ENCODE measurements at places on chromosomes 12 and 14.

- no peak for DNase-seq
Observed at GRCh38 chr12:53623548-53624385, 2.4 kb downstream of the ATF7 start.

DNA sequence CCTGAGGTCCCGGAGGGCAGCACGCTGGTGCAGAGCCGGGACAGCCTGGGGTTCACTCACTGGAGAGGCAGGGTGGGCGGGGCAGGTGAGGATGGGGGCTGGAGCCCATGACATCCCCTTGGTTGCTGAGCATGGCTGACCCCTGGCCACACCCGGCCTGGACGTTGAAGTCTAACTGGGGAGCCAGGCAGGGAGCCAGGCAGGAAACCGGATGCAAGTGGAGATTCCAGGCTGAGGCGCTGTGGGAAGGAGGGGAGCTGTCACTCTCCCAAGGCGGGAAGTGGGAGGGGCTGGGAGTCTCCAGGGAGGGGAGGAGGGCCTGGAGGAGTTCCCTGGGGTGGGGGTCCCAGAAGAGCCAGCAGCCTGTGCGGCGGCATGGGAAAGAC, 7.7 kb upstream of the INF2 start:
- no peak for DNase-seq

- no peak for DNase-seq
Observed at GRCh38 chr14:91827746-91828145, 39.6 kb downstream of the TC2N start.

DNA sequence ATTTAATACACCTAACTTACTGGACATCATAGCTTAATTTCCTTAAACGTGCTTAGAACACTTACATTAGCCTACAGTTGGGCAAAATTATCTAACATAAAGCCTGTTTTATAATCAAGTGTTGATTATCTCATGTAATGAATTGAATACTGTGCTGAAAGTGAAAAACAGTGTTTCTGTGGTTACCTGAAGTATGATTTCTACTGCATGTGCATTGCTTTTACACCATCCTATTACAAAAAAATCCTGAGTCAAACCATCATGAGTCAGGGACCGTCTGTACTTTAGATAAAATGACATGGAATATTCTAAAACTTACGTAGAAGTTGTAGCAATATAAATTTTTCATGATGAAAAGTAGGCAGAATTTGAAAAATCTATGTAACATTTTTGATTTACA, 32.8 kb downstream of the TBC1D15 start:
- no peak for DNase-seq

- no peak for DNase-seq
Observed at GRCh38 chr14:78612666-78613065, 442.5 kb downstream of the NRXN3 start.

DNA sequence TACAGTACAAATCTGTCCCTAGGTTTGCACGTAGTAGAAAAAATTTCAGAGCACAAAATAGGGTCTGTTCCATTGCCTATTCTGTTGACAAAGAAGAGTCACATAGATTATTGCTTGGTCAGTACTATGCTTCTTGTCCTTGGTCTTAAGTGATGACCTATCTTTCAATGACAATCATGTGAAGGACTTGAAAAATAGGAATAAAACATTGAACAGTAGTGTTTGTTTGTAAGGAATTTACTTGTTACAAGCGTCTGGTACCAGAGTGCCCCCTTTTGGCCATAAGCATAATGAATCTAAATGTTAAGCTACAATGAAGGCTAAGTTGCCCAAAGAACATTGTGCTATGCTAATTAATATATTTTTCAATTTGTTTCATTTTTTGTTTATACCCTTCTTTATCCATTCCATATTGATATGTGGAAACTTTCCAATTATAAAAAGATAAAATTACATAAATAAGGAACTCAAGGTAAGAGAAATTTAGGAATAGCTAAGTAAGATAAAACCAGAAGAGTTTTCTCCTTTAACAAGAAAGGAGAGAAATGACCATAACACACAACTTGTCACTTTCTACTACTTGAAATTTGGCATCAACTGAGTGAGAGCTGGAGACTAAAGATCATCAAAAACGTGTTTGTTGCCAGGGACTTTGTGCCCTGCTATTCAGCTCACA, 204.7 kb downstream of the EPS8 start:
- no peak for DNase-seq

DNA sequence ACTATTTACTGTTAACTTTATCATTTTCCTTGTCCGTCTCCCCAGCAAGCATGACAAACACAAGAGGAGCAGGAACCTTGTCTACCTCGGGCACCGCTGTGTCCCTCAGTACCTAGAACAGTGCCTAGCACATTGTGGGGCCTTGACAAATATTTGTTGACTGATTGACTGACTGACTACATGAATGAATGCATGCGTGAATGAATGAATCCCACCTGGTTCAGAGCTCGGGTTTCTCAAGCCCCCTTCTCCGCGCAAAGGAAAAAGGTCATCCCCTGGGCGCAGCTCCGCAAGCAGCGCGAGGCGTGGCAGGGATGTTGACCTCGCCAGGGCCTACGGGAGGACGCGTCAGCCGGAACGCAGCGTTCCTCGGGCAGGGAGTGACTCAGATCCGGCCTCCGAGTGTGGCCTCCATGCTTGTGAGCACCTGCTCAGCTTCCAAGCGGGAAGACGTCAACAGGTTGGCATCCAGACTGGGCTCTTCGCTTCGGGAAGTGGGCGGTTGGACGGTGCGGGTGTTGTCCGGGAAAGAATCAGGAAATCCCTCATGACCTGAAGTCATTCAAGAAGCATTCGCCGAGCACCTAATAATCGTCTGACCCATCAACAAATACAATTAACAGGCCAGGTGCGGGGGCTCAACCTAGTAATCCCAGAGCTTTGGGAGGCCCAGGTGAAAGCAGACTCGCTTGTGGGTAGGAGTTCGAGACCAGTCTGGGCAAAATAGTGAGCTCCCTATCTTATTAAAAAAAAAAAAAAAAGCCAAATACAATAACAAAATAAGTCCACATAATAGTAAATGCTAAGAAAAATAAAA, 13.9 kb upstream of the UBC start:
- DNase-seq, result no peak

DNA sequence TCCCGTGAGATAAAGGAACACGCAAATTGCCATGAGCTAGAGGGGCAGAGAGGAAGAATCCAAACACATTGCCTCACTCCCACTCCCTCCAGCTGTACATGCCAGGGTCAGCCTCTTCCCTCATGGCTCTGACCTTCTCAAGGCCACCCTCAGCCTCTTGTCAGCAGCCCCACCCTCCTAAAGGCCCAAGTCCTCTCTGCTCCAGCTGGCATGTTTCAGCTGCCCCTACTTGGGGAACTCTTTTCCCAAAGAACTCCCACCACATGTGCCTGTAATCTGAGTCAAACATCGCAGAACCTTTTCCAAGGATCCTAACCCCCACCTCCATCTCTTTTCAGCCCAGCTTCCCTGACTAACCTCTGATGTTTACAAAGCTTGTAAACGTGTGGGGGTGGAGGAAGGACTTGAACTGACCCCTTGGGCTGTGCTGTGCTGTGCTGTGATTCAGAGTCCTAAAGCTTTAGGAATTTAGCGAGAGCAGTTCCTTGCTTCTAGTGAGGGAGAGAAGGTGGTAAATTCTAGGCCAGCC, 7.3 kb upstream of the CACNB3 start:
- DNase-seq, result no peak

GRCh38 chr12:103915306-103915705, 14.9 kb upstream of the HSP90B1 start:
- DNase-seq, result no peak

GRCh38 chr14:75023108-75023507, 20.4 kb downstream of the EIF2B2 start:
- DNase-seq, result no peak
